Lung (tissue), 17 donors: ENCODE measurements at places on chromosomes 5 and 9. TPM values are rescaled to one million over a fixed set of nuclear protein-coding genes. Genes with fewer than 3 reads are reported as not detected.

Gene CIZ1
- polyA plus RNA-seq: 57.6 TPM

Gene CNTNAP3B
- polyA plus RNA-seq: 5.7 TPM

Gene FAM120A
- 72.1 TPM for polyA plus RNA-seq

Gene NUP155
- polyA plus RNA-seq: 3.3 TPM

Gene MYOZ3
- 0.40 TPM for polyA plus RNA-seq

Gene IFNA1
- polyA plus RNA-seq: 0.22 TPM

Gene CDKN2B-AS1
- polyA plus RNA-seq: 0.32 TPM

Gene SUSD3
- 2.0 TPM for polyA plus RNA-seq
